Effector memory CD8-positive, alpha-beta T cell (primary cell): ENCODE measurements at places on chromosomes 11 and 22.
A peak's percentile ranks its signal among the peaks of the same experiment; 100 is the strongest.

DNA sequence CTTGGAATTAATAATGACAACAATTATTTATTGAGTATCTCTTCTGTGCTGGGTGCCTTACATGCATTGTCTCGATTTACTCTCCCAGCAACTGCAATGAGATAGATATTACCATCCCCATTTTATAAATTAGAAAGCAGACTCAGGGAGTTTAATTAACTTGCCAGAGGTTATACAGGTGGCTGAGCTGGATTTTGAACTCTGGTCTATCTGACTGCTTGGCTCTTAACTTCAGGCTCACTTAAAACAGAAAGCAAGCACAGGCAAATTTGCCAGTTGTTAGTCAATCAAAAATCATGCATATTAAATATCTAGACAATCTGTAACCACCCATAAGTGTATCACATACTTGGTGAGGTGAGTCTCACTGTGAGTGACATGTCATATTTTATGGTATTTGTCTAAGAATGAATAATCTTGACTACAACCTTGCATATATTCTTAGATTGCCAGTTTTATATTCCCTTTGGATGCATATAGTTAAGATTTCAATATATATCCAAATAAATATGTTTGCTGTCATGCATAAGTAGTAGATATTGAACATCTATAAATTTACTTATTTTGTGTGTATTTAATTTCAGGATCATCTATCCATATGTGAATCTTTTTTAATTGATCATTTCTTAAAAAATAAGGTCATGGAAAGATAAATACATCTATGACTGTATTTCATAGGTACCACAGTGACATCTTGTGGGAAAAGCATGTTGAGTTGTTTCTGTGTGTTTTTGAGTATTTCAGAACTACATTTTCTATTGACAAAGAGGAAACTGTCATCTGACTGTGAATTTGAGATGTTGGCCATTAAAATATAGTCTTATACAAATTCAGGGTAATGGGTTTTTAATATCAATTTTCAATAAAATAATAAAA, 112.0 kb upstream of the ARHGAP42 start:
- no peak for DNase-seq

DNA sequence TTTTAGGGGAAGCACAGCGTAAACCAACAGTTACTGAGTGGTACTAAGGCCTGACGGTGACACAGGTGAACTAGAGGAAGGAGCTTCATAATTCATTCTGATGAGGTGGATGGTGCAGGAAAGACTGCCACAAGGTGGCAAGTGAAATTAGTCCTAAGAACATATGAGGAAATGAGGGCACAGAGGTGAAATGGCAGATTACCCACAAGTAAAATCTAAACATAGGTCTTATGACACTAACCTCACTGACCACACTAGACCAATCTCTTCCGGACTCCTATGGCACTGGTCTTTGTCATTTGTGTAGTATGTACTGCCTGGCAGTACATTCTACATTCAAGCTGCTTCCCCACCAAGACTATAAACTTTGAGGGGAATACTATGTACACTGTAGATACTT, 20.2 kb downstream of the GAB2 start:
- DNase-seq: no peak

- no peak for DNase-seq
Observed at GRCh38 chr11:123560006-123560405, 94.4 kb downstream of the SCN3B start.

DNA sequence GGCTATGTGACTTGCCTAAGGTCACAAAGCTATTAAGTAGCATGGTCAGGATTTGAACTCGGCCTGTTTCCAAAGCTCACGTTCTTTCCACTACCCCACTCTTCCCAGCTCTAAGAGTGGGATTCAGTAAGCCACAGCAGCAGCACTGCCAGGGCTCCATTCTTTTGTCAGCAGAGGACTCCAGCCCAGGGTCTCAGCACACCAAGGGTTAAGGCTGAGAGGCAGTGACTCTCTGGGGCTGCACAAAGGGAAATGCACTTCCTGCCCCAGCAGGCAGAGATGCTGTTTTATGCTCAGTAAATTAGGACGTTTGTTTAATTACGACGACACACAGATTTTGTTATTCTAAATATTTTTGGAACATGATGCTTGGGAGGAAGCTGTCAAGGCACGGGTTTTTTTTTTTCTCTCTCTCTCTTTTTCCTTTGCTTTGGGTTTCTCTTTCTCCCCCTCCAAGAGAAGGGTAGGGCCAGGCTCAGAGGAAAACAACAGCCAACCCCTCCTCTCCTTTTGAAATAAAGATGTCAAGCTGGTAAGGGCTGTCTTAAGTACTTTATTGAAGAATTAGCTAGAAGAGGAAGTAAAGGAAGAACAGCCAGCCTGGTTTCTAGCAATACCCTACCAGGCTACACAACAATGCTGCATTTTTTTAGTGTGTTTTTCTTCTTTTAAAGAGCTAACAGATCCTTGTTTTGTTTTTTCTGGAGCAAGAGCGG, 2.8 kb downstream of the MYH9 start:
- DNase-seq: no peak

- DNase-seq: no peak
Observed at GRCh38 chr11:46520971-46521745, 72.7 kb downstream of the AMBRA1 start.

DNA sequence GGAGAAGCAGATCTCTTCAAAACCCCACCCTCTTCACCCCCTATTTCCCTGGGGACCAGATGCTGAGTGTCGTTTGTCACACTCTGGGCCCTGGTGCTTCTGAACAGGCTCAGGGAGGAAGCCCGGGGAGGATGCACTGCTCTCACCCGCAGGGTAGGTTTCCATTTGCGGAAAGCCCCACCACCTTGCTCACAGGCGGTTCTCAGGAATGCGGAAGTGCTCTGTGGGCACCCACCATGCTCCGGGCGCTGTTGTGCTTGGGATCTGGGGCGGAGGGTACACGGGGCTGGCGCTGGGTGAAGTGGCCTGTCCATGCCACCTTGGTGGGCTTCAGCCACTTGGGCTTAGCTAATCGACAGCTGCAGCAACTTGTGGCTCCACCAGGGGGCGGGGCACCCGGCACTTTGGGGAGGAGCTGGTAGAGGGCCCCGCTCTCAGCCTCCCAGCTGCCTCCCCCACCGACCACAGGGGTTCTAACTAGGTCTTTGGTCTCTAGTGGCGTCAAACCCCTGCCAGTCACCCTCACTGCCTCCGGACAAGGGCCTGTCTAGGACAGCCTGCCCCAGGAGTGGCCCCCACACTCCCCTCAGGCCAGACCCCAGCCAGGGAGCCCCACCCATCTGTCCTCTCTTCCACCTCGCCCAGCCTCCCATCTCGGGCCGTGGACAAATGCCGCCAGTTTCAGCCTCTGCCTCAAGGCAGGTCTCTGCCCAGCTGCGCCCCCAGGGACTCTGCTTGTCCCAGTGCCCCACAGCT, 7.4 kb downstream of the NDUFV1 start:
- DNase-seq: peak; percentile 83

GRCh38 chr22:17542452-17542851, 20.8 kb upstream of the SLC25A18 start:
- no peak for DNase-seq
